Heart left ventricle (tissue), 16 donors: ENCODE measurements at places on chromosomes 5 and 9. TPM values are rescaled to one million over a fixed set of nuclear protein-coding genes. Genes with fewer than 3 reads are reported as not detected.

GRCh38 chr9:127004946-127005769 lies 90.6 kb downstream of the RALGPS1 start:
- no peak for DNase-seq

GRCh38 chr9:124054582-124055227 lies 43.1 kb downstream of the LHX2 start:
- DNase-seq, result no peak

GRCh38 chr9:135619599-135619886 lies 19.8 kb downstream of the GLT6D1 start:
- DNase-seq, result no peak

DNA sequence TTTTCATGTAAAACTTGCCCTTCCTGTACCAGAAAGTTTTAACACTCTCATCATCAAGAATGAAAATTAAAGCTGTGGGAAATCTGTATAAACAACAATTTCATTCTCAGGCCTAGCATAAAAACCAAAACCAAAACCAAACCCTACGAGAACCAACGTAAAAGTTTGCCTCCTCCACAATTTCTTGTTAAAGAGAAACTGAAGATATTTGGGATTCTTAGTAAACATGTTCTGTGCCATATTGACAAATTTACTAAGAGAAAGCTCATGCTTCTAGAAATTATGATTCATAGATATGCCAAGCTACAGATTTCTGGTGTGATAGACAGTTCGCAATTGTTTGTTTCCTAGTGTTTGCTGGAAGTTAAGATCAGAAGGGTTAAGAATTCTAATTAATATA lies 801.0 kb upstream of the NUDT12 start:
- no peak for DNase-seq

The WNT8A gene
- total RNA-seq, result not detected

The CDX1 gene
- not detected for total RNA-seq

The KLF4 gene
- total RNA-seq, result 18.0 TPM

The SH3TC2 gene
- total RNA-seq, result 4.0 TPM
